AG04449 (cell line): ENCODE measurements at places on chromosomes 13 and 19.

GRCh38 chr13:43802511-43802910 lies 15.7 kb upstream of the ENOX1 start:
- no peak for DNase-seq

DNA sequence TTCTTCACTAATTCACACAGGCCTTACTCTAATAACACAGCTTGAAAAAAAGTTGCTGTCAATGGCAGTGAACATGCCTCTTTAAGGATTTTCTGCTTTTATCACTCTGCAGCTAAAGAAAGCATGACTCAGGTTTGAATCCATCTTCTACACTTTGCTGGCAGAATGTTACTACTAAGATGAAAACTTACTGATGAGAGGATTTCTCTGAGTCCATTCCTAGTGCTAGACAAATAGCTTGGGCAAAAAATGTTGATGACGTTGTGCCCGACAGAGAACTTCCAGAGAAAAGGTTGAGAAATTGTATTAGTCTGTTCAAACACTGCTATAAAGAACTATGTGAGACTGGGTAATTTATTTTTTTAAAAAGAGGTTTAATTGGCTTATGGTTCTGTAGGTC lies 572.0 kb downstream of the IRS2 start:
- DNase-seq = no peak

DNA sequence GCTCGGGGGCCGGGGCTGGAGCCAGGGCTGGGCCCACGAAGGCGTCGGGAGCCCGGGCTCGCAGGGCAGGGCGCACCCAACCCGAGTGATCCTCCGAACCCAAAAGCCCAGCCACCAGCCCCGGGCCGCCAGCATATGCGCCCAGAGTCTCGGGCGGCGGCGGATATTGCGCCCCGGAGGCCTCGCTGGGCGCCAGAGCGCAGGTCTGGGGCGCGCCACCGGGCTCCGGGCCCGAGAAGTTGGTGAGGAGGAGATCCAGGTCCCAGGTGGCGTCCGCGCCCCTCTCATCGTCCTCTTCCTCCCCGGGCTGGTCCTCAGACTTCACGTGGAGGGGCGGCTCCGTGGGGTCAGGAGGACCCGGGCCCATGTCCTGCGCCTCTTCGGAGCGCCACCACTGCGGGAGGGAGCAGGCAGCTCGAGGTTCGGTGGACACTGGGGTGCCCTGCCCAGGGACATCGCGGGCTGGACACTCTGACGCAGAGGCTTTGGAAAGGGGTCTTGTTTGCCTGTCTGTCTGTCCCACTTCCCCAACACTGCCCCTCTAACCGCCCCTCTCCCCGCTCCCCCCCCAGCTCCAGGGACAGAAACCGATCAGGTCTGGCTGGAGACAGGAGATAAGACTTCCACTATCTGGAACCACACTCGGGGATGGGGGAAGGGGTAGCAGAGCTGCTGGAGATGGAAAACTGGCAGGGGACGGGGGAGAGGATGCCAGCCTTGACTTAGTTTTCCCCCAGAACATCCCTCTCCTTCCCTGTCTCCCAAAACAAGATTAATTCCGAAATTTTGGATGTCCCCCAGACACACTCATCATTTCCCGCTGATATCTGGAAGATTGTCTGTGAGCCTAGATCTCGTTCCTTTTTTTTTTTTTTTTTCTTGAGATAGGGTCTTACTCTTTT lies 1.0 kb downstream of the KLF1 start:
- no peak for DNase-seq

DNA sequence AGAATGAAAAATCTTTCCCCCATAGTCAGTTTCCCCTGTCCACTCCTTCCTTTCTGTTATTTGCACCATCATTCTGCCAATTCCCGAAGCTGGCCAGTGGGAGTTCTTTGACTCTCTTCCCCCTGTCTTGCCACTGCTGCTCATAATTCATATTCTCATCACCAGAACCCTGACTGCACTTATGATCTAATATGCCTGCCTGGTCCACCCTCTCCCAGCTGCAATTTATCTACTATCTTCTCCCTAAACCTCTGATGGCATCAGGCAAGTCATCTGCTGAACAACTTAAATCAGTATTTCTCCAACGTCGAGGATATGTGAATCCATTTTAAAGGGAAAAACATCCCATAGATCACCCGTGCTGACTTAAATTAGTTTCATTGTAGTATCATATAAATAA lies 458.0 kb upstream of the GPC6 start:
- no peak for DNase-seq

DNA sequence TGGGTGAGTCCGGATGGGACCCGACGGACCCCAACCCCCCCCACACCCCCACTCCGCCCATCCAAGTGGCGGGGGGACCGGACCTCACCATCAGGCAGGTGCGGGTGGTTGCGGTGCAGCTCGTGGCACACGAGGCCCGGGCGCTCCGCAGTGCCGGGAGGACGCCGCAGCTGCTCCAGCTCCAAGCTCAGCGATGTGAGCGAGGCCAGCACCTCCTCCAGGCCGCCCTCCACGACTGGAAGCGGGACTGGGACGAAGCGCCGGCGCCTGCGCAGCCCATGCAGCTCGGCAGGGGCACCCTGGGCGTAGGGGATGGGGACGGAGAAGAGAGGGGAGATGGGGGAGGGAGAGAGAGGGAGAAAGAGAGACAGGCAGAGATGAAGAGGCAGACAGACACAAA lies 30.1 kb upstream of the OLFM2 start:
- DNase-seq = no peak

DNA sequence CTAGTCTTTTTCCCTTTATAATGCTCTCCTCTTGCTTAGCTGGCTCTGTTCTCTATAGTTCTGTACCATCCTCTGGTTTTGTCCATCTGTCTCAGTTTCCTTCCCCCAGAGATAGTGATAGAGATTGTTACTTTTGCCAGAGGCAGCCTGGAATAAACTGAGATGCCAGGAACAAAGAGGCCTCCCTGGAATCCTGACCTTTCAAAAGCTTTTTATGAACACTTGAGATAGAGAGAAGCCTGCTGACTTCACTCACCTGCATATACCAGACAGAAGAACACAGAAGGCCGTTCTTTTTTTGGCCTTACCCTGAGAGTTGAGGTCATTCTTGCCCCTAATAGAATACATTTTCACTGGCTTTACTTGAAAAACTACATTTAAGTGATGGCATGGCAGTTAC lies 150.2 kb downstream of the LHFPL6 start:
- DNase-seq = no peak

- DNase-seq = no peak
These were observed 2770.4 kb downstream of the PCDH9 start for GRCh38 chr13:64459778-64460177.

GRCh38 chr13:74077792-74078191 lies 56.4 kb downstream of the KLF12 start:
- DNase-seq = no peak

- no peak for DNase-seq
These were observed 50.6 kb downstream of the ELF1 start for GRCh38 chr13:40968416-40969000.

DNA sequence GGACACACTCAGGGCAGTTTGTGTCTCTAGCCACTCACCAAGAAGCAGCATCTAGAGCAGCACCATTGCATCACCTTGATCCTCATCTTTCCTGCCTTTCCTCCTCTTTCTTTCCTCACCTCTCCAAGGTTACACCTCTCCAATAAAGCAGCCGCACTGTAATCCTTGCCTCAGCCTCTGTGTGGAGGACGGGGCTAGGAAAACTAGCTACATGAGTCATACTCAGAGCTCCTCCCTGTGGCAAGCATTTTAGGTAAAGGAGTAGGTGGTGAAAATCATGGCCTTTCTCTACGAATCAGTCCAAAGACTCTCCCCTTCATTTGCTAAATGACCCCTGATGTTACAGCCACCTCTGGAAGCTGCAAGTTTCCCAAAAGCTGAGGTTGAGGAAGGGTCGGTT lies 108.9 kb downstream of the DNAJC15 start:
- no peak for DNase-seq

GRCh38 chr19:19745496-19746285 lies 12.8 kb upstream of the ZNF14 start:
- DNase-seq = no peak

DNA sequence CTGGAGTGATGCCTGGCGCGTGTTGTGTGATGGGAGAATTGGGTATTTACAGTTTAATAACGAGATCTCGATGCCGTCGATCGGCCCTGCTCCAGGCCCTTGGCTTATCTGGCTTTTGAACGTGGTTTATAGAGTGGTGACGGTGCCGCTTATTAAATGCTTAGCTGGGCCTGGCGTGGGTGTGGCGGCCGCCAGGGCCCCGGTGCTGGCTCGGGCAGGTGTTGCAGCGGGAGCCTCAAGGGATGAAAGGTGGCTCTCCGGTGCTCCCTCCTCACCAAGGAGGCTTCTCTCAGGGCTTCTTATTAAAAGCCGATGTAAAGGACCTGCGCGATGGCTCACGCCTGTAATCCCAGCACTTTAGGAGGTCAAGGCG lies 173.8 kb downstream of the KDM4B start:
- no peak for DNase-seq

DNA sequence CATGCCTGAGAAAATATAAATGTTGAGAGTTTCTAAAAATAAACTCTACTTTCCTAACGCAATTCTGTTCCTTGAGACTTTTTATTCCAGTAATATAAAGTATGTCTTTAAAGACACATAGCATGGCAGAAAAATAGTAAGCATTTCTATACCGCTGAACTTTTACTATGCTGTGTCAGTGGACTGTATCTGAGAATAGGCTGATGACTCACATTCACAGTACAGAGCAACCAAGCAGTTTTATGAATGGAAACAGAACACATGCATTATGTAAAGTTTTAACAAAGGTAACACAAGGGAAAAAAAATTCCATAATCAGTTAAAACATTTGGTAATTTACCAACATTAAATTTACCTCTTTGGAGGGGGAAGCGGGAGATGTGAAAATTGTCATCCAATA lies 38.4 kb downstream of the ZDHHC20 start:
- DNase-seq = no peak

GRCh38 chr19:16146112-16146511 lies 2.6 kb downstream of the HSH2D start:
- DNase-seq = no peak

DNA sequence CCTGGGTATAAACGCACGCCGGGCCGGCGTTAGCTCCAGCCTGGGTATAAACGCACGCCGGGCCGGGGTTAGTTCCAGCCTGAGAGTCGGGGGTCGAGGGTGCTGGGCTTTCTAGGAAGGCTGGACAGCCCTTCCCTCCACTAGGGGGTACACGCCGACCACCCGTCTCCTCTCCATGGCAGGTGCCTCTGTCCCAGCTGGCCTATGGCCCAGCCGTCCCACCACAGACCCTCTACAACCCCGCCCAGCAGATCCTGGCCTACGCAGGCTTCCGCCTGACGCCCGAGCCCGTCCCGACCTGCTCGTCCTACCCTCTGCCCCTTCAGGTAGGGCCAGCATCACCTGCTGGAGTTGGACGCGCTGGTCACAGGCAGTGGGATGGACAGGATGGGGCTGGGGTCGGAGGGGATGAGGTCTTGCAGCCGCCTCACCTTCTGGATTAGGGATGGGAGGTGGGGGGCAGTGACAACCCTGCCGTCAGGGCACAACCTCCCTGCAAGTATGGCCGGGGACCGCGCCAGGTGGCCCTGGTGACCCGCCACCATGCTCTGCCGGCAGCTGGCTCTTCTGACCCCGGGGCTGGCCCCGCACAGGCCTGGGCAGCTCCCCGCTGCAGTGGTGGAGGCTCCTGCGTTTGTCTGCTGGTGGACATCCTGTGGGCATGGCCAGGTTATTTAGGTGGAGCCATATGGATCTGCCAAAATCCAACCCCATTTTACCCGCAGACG lies 45.8 kb downstream of the TMEM255B start:
- DNase-seq = no peak

GRCh38 chr19:33302974-33303790 lies 848 bp upstream of the CEBPA start:
- no peak for DNase-seq

GRCh38 chr19:51377422-51377821 lies 5.0 kb upstream of the NKG7 start:
- no peak for DNase-seq

GRCh38 chr19:50489461-50490011 lies 12.9 kb upstream of the GARIN5A start:
- no peak for DNase-seq

GRCh38 chr19:18856385-18857126 lies 24.8 kb downstream of the UPF1 start:
- DNase-seq = no peak

DNA sequence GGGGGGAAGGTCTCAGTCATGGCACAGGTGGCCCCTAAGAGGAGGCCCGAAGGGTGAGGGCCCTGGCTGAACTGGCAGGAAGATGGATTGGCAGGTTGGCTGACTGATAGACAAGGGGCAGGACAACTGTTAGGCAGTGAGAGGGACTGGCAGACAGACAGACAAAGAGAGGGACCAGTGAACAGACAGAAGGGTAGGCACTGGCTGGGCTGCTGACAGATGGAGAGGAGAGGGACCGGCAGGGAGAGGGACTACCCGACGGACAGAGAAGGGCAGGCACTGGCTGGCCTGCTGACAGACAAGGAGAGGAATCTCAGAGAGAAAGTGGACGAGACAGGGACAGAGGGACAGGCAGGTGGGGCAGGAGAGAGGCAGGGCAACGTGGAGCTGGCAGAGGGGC lies 31.8 kb upstream of the EHD2 start:
- no peak for DNase-seq

- DNase-seq = no peak
These were observed 15.4 kb downstream of the FGF14 start for GRCh38 chr13:102386461-102386860.

DNA sequence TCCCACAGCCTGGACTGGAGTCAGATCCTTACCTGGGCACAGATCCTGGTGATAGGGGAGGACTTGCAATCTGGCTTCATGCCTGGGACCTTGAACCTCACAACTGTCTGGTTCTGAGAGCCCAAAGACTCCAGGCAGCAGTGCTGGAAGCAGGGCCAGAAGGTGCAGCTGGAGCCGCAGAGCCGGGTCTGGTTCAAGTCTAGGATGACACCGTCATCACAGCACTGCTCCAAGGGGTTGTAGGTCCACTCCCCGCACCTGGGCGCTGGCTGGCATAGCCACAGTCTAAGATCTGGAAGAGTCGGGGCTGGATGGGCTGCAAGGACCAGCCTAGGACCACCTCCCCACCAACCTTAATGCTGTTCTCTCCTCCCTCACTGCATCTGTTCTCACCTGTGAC lies 677 bp downstream of the IGFL4 start:
- no peak for DNase-seq

DNA sequence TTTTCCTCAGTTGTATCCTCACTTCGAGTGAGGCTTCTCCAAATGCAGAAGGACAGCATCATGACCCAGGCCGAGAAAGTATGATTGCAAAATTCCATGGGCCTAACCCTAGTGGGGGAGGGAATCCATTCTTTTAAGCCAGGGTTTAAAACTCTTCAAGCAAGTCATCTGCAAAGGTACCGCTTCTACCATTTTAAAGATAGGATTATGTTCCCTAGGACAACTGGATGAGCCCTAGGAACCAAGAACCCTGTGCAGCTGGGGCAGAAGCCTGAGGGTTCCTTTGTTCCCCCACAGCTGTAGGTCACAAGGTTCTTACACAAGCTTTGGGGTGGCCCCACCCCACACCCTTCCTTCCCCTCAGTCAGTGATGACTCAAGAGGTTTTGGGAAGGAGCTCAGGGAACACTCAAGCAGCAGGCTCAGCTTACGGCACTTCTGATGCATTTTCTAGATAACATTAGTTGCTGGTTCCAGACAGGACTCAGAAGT lies 13.5 kb downstream of the ARL11 start:
- DNase-seq = peak; percentile 60
